Muscle of leg (tissue), 16 donors: ENCODE measurements at places on chromosomes 1 and 21. TPM values are rescaled to one million over a fixed set of nuclear protein-coding genes. Genes with fewer than 3 reads are reported as not detected.

- no peak for DNase-seq
Observed at GRCh38 chr1:28579401-28579800, 12.7 kb upstream of the RAB42 start.

DNA sequence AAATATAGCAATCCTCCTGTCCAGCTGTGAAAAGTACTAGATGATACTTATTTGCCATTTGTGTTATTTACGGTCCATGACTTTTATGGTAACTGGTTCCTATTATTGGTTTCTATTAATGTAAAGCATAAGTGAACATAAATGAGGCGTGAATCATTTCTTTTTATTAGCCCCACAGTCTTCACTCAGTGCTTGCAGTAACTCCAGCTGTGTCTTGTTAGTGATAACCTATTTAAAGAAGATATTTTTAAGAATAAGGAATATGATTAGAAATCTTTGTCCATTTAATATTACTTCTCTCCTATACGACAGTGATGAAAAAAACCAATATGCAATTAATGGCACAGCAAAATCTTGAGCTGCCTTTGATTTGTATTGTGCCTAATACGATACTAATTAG, 149.9 kb downstream of the SPATA17 start:
- peak; percentile 3 for DNase-seq

- no peak for DNase-seq
Observed at GRCh38 chr1:216024546-216024945, 398.7 kb downstream of the USH2A start.

- no peak for DNase-seq
Observed at GRCh38 chr1:204880906-204881305, 10.2 kb downstream of the NFASC start.

DNA sequence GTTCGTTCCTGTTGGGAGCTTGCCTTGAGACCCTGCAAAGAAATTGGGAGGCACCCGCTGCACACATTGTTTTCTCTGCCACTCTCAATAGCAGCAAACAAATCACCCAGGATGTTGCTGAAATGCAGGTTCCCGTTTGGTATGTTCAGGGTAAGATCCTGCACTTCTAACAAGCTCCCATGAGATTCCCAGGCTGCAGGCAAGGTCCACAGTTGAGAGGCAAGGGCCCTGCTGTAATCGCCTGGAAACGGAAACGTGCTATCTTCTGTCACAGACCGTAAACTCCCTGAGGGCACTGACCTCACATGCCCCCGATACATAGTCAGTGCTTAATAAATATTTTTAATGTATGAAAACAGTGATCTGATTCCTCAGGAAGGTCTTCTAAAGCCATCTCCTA, 37.8 kb downstream of the XCL1 start:
- peak; percentile 32 for DNase-seq

GRCh38 chr1:223708001-223708359, 4.4 kb upstream of the CAPN2 start:
- no peak for DNase-seq

DNA sequence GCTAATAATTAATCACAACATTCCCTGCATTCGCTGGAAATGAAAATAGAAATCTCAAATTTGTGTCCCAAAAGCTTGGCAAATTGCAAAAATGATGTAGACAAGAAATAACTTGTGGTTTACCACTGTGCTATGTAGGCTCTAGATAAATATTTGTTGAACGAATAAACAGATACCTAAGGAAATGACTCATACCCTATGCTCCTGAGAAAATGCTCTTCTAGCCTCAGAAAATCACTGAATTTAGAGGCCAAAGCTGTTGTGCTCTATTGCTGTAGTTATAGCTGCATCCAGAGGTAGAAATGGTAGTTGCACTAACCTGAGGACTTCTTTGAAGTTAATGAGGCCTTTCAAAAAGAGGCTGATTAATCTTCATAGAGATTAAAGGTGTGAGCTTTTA, 142.0 kb upstream of the ZNHIT6 start:
- DNase-seq = peak; percentile 36

- peak; percentile 14 for DNase-seq
Observed at GRCh38 chr21:26686278-26686677, 113.2 kb upstream of the CYYR1 start.

DNA sequence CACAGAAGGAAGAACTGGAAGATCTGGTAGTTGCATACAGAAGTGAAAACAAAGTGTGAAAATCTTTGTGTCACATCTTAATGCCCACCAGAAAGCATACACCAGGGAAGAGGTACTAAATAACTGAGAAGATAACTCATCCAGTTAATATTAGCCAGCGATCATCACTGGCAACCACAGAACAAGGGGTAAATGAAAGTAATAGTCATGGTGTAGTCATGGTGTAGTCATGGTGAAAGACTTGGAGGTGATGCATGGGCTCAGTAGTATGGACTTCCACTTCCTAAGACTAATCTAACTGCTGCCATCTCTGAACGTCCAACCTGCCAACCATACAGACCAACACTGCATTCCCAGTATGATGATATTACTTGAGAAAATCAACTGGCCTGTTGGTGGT, 481.2 kb upstream of the NR5A2 start:
- DNase-seq = no peak

DNA sequence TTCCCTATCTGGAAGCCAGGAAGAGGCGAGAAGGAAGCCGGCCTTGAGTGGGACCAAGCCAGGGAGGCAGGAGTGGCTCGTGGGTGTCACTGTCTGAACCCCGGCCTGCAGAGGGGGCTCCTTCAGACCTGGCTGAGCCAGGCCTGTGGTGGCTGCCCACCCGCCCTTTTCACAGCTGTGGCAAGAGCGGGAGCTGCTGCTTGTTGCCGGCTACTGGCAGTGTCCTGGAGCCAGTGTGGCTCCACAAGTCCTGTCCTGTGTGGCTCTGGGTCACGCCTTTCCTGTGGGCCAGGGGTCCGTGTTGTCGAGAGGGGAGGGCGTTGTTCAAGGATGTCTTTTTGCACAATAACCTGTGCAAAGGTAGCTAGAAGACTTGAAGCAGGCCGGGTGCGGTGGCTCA, 1.3 kb downstream of the PFKL start:
- no peak for DNase-seq

GRCh38 chr1:91700332-91700731, 185.6 kb downstream of the TGFBR3 start:
- no peak for DNase-seq

GRCh38 chr21:21898801-21899200, 900.6 kb downstream of the NCAM2 start:
- no peak for DNase-seq

- no peak for DNase-seq
Observed at GRCh38 chr1:98781906-98782305, 120.4 kb downstream of the SNX7 start.

- DNase-seq = no peak
Observed at GRCh38 chr1:19817160-19817559, 2.1 kb upstream of the RNF186 start.

LRIF1 gene
- polyA plus RNA-seq = 6.6 TPM

ERICH3 gene
- polyA plus RNA-seq = 0.08 TPM

AADACL4 gene
- not detected for polyA plus RNA-seq

SLC44A3 gene
- polyA plus RNA-seq = 4.1 TPM

AGT gene
- 7.2 TPM for polyA plus RNA-seq
